ENCODE measurements at places on chromosomes 1 and 21.

GRCh38 chr21:43211760-43212115 lies 42.9 kb downstream of the CRYAA start:
- no peak for DNase-seq

GRCh38 chr1:220367833-220368232 lies 95.6 kb upstream of the RAB3GAP2 start:
- DNase-seq = no peak

DNA sequence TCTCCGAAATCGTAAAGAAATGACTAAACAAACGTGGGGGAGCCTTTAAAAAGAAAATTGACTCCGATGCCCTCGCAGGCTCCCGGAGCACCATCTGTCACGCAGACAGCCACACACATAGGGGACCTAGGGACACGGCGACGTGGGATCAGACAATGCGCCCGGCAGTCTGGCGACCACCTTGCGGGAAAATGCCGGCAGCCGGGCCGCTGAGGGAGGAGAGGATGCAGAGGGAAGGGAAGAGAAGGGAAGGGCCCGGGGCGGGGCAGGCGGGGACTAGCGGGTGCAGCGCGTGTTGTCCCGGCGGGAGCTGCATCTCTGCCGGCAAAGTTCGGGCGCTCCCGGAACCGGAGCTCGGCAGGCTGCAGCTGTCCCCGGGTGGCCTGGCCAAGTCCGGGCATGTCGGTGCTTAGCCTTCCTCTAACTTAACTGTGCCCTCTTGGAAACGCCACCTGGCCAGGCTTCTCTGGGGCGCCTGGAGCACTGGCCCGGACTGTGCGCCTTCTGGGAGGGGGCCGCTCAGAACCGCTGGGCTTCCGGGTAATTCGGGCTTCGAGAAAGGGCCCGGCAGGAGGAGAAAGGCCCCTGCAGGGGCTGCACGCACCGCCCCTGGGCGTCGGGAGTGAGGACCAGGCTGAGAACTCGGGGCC lies 1.8 kb downstream of the NHLH2 start:
- peak; percentile 76 for DNase-seq

DNA sequence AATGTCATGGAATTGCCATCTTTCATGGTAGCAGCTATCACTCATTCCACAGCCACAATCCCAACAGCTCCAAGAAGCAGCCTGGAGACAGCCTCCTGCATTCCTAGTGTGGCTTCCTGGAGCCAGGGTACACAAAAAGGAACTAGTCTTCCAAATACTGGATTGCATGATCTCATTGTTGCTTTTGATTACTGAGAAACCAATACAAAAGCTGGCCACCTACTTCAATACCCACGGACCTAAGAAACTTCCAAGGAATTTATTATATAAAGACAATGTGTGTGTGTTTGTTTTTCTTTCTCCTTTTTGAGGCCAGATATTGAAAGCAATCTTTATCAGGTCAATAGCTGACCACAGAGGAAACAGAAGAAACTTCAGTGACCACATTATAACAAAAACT lies 25.6 kb downstream of the CEP170 start:
- DNase-seq = no peak

DNA sequence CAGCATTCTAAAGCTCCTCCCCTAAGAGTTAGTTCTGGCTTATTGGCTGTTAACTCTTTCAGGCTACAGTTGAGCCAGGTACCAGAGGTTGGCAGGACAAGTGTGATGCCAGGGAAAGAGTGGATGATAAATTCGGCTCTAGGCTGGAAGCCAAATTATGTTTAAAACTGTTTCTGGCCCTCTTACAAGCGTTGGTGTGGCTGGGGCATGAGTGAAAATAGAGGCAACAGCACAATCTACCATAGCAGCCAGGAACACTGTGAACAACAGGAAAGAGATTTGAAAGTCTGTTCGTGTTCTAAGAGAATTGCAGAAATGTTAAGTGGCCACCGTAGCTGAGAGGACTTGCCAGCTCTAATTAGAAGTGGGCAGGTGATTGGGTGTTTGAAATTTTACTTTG lies 84.2 kb downstream of the CDC7 start:
- no peak for DNase-seq

GRCh38 chr1:203072911-203073310 lies 12.9 kb downstream of the MYOG start:
- DNase-seq = no peak

DNA sequence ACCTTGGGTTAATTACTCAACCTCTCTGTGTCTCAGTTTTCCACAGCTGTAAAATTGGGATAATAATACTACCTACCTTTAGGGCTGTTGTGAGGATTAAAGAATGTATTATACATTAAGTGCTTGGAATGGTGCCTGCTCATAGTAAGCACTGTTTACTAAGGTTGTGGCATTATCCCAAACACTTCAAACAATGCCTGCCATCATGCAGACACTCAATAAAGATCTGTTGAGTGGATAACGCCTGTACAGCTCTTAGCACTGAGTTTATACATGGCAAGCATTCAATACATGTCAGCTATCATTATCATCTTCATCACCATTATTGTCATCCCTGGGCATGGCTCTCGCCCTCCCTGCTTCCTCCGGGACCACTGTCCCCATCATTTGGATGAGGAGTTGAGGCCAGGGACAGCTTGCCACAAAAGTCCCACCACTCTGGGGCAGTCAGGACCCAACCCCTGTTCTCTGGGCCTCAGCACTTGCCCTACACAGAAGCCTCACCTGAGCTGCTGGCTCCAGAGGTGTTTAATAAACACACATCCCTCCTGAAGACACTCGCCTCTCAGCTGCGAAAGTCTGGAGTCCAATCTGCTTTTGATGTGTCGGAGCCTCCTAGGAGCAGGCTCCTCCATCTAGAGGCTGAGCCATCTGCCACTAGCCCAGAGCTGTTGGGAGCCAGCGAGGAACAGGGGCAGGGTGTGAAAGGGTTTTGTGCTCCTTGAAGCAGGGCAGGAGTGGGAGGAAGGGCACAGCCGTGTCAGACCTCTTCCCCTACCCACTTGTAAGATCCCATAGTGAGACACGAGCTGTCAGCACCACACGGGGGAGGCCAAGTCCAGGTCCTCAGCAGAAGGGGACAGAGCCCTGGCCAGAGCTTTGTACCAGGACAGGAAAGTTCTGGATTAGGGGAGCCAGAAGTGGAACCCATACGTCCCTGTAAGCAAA lies 80.9 kb upstream of the ZC3H12A start:
- DNase-seq = peak; percentile 93

DNA sequence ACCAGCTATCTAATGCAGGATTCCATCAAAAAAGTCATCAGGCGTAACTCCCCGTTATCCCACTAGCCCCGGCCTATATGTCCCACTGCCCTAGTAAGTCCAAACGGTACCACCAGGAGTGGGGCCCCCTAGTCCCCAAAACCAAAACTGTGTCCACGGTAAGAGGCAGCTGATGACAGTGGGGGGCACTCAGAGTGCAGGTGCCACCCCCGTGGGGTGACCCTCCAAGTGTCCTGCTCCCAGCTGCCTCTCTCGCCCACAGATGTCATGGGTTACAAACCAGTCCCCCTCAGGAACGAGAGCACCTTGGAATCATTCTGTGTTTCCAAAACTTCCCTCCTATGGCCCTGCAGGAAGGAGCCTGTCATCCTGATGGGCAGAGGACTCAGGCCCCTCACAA lies 10.9 kb upstream of the AURKAIP1 start:
- no peak for DNase-seq

DNA sequence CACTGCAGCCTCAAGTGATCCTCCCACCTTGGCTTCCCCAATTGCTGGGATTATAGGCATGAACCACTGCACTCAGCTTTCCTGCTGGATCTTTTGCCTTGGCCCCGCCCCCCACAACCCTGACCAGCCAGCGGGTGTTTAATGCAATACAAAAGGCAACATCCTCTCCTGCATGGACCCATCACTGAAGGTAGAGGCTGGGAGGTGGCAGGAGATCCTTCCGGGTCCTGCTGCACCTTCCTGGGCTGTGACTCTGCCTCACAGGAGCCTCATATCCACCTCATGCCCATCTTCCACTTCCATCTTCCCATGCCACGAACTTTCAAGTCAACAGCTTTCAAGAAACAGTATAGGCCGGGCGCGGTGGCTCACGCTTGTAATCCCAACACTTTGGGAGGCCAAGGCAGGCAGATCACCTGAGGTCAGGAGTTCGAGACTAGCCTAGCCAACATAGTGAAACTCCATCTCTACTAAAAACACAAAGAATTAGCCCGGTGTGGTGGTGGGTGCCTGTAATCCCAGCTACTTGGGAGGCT lies 11.7 kb upstream of the WNT9A start:
- DNase-seq = no peak

- DNase-seq = no peak
Measured at GRCh38 chr21:36994501-36995158, 11.9 kb upstream of the RIPPLY3 start.

DNA sequence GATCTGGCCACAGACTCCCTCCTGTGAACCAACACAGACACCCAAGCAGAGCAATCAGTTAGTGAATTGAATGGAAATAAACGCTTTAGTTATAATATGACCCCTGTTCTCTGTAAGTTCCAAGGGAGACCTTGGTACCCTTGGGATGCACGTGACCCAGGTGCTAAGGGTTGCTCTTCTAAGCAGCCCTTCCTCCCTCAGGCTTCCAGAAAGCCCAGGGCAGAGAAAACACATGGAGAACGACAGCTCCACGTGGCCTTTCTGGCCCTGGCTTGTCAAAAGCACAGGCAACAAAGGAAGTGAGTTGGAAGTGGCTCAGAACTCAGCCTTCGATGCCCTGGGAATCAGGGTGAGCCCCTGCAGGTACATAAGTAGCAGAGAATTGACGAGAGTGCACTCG lies 57.4 kb downstream of the LACTBL1 start:
- DNase-seq = no peak

- DNase-seq = peak; percentile 54
Measured at GRCh38 chr1:110292031-110292741, 47.0 kb upstream of the RBM15 start.

- DNase-seq = no peak
Measured at GRCh38 chr1:67390041-67390887, 39.9 kb downstream of the SERBP1 start.

- no peak for DNase-seq
Measured at GRCh38 chr1:163875200-163875926, 553.6 kb downstream of the NUF2 start.

- DNase-seq = no peak
Measured at GRCh38 chr1:110684491-110684890, 9.8 kb upstream of the KCNA3 start.

GRCh38 chr1:204104331-204105130 lies 31.6 kb downstream of the SOX13 start:
- DNase-seq = no peak

DNA sequence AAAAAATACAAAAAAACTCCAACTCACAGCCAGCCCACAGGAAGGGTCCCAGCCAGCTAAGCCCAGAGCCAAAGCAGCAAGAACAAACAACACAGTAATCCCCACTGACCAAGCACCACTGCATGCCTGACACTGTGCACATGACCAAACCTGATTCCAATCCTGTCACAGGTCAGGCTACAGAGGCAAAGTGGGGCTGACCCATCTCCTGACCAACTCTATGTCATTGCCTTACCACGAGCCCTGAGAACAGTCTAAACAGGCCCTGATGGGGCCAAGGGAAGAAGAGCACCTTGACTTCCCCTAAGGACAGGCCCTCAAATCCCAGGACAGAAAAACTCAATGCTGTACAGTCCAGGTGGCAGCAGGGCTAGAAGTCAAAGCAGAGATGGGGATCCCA lies 2.4 kb downstream of the LSS start:
- DNase-seq = no peak

- peak; percentile 27 for DNase-seq
Measured at GRCh38 chr1:231039161-231040018, 664 bp downstream of the FAM89A start.

- DNase-seq = no peak
Measured at GRCh38 chr1:109470245-109470644, 3.9 kb downstream of the SYPL2 start.

DNA sequence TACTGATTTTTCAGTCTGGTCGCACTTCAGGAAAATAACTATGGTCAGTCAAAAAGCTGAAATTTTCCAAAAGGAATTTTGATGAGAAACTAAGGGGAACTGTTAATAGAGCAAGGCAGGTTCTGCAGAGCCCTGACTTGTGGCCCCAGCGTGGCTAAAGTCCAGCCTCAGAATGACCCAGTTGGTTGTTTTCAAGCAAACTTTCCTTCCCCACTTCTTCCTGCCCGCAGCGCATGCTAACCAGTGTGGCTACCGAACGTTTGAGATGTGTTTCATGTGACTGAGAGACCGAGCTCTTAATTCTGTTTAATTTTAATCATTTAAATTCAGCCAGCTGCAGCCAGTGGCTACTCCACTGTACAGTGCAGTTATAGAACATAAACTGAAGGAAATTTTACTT lies 6.2 kb upstream of the IL10RB start:
- DNase-seq = no peak

- no peak for DNase-seq
Measured at GRCh38 chr1:66699213-66699612, 53.0 kb upstream of the DYNLT5 start.

- DNase-seq = no peak
Measured at GRCh38 chr1:36253161-36253862, 29.1 kb downstream of the THRAP3 start.

GRCh38 chr1:213296558-213296957 lies 245.5 kb downstream of the RPS6KC1 start:
- DNase-seq = no peak

DNA sequence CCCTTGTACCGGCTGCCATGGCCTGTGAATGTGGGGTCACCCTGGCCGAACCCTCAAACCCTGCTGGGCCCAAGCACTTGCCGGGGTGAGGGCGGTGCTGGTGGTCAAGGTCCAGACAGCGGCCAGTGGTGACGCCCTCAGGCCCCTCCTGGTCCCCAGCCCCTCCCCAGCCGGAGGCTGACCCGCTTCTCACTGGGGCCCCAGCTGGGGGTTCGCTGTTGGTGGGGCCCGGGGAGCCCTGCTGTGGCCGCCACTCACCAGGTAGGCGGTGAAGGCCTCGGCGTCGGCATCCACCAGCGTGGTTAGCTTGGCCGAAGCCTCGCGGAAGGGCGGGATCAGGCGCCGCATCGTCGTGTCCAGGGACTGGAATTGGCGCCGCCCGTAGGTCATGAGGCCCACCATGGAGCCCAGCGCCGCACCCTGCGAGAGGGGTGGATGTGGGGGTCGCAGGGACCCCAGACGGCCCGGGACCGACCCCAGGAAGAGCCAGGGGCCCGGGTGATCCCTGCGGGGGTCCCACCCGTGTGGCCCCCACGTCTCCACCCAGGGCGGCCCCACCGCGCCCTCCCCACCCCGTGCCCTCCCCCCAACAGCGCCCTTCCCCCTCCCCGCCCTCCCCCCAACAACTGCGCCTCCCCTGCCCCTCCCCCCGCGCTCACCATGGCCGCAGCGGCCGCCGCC lies 10.1 kb downstream of the FTCD start:
- DNase-seq = no peak

- DNase-seq = no peak
Measured at GRCh38 chr1:13760921-13761320, 60.9 kb downstream of the PRDM2 start.

DNA sequence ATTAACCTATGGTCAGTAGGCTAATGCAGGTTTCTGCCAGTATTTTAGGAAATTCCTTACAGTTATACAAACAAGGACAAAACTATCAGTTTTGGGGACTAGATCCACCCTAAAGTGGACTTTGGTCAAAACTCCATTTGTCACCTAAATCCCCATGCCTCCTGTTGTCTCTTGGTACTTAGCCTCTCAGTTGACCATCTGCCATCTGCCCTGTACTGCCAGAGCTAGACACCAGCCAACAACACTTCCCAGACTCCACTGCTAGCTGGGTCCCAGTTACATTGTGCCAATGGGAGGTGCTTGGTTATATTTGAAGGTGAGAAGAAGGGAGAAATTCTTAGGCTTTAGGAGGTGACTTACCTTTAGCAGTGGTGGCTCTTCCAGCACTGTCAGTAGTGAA lies 17.0 kb upstream of the BSDC1 start:
- no peak for DNase-seq

- no peak for DNase-seq
Measured at GRCh38 chr1:25573591-25573930, 30.2 kb downstream of the LDLRAP1 start.

- DNase-seq = no peak
Measured at GRCh38 chr1:207140536-207140935, 36.5 kb downstream of the C4BPA start.

Data from NCI-H510A (cell line).